ENCODE measurements at places on chromosomes 13 and 19.
A peak's percentile ranks its signal among the peaks of the same experiment; 100 is the strongest.

- no peak for DNase-seq
These were observed 127.7 kb downstream of the VWA8 start for GRCh38 chr13:41833201-41833600.

DNA sequence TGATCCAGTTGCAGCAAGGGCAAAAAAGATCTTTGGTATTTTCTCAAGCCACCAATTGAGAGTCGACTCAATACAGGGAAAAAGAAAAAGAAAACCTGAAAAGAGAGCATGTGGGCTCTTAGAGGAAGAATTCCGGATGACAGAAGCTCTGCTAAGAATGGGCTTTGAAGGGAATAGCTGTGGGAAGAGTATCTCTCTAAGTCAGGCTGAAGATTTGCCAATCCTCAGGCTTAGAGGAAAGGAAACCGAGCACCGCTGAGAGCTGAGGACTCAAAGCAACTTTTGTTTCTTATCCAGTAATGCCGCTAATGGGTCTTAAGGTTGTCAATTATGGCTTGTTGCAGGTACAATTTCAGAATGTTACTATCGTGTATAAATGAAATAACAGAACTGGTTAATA lies 166.4 kb downstream of the EFNB2 start:
- DNase-seq: peak; percentile 23

- DNase-seq: no peak
These were observed 3.4 kb upstream of the DIAPH3 start for GRCh38 chr13:60167121-60167520.

GRCh38 chr13:107217251-107217650 lies 649.3 kb upstream of the ARGLU1 start:
- no peak for DNase-seq

GRCh38 chr13:51715613-51716012 lies 88.3 kb downstream of the DHRS12 start:
- DNase-seq: no peak

- DNase-seq: no peak
These were observed 116.2 kb upstream of the ZNF536 start for GRCh38 chr19:30255791-30256495.

GRCh38 chr19:45812297-45812696 lies 2.8 kb downstream of the RSPH6A start:
- no peak for DNase-seq

DNA sequence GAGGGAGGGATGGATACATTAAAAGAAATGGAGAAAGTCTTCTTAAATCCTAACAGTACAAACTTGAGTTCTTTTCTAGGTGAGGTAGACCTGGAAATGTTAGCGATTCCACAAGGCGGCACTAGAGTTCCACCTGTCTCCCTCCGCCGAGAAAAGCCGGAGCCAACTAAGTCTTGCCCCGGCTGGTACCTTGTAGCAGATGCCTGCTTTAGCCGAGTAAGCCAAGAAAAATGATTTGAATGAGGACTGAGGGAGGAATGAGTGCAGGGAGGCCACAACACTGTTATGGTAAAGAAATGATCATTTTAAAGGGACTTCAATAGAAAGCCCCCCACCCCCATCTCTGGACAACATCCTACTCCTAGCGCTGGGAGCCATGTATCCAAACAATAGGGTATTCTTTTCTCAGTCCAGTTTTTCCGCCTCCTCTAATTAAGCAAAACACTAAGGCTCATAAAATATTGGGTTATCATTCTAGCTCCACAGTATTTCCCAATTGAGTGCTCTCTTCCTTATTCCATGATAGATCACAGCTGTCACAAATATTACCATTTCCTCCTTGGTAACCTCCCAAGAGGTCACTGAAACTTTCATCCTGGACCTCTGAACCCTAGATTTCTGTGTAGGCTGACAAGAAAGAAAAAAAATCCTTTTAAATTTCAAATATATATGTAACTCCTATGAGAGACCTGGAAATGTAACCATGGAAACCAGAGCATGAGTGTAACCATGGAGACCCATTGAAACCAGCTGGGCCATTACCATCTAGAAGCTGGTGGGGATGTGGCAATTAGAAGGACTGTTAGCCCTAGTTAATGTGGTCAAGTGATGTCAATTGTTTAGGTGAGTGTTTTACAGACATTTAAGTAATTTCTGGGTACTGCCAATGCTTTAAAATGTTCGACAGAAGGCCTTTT lies 58.3 kb downstream of the GPALPP1 start:
- DNase-seq: peak; percentile 84

DNA sequence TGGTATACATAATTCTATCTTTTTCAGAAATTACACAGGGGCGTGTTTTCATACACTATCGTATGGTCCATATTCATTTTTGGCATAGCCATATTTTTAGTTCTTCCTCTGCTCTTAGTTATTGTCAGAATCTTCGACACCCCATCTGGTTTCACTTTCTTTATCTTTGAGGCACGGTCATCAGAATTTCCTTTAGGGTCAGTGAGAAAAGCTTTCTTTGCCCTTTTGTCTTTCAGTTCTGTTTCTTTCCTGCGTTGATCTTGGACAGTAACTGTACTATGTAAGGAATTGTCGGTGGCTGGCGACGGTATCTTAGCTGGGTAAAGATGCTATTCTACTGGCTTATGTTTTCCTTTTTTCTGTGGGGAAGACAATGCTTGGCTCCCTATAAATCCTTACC lies 10.6 kb upstream of the KIR2DL4 start:
- no peak for DNase-seq

GRCh38 chr13:61247149-61247936 lies 168.3 kb downstream of the PCDH20 start:
- DNase-seq: no peak

DNA sequence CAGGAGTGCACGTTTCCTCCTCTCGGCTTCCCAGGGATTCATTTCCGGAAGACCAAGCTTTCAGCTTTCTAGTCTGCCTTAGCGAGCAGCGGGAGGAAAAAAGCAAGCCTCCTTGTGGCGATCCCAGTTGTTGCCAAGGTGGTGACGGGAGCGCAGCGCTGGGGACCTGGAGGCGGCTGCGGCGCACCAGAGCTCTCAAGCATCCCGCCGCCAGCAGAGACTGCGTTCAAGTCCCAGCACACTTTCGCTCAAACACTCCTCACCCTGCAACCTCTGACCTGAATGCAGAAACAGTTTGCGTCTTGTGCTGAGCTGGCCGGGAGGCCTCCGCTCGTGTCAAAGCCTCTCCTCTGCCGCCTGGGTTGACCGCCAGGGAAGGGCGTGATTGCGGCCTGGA lies 4.9 kb downstream of the GSX1 start:
- peak; percentile 5 for DNase-seq

DNA sequence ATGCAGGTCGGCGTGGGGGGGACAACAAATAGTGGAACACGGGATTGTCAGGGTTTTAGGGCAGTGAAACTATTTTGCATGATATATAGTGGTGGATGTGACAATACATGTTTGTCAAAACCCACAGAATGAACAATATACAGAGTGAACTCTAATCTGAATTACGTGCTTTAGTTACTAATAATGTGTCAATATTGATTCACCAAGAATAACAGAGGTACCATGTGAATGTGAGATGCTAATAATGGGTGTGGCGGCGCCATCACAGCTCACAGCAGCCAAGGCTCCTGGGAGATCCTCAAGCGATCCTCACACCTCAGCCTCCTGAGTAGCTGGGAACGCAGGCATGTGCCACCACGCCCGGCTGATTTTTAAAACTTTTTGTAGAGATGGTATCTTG lies 12.9 kb downstream of the ELAVL1 start:
- no peak for DNase-seq

DNA sequence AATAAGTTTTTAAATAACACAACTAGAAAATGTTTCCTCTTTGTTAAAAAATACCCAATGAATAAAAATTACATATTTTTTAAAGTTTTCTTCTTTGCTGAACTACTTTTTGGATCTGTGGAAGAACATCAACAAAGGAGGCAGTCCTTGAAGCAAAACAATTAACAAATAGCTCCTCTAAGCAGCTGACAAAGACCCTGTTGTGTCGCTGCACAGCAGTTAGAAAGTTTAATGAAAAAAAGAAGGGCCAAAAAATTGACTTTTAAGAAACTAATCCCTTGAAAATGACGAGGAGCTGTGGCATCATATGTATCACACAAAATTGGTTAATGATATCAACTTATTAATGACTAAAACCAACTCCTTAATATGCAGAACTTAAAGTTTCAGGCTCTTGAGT lies 72.1 kb downstream of the SLITRK1 start:
- no peak for DNase-seq

DNA sequence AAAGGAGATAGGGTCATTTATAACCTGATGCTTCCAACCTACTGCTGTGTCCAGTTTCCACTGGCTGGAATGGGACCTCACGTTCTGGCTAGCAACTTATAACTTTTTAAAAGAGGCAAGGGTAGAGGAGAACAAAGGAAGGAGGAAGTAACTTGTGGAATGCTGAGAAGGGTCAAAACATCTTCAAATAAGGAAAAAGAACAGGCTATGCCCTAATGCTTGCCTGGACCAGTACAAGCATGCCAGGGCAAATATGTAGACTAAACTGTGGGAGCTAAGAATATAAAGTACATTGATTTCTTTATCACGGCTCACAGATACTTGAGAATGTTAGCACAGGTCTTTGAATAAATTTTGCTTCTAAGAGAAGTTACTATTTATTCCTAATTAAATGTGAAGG lies 1.5 kb upstream of the ZNF561 start:
- peak; percentile 13 for DNase-seq

- DNase-seq: peak; percentile 59
These were observed 39.3 kb downstream of the RFXAP start for GRCh38 chr13:36858290-36858689.

DNA sequence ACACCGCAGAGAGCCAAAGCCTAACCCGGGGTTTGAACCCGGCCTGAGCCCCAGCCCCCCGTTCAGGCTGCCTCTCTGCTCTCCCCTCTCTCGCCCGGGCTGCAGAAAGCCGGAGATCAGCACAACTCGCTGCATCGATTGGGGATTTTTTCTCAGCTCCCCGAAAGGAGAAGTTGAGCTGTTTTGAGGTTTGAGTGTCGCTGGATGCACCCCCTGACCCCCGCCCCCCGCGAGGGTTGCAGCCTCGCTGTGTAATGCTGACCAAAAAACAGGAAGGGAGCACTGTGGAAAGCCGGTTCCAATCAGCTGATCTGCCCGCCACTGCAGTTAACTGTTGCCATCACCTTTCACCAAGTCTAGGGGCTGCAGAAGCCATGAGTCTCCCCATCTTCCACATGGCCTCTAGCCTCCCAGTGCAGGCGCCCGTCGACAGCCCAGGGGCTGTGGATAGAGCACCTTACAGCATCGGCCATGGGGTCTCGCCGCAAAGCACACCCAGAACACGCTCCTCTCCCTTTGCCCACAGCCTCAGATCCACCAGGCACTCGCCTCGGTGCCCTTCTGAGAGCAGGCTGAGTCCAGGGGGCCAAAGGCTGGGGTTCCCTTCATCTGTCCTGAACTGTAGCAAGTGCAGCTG lies 34.5 kb downstream of the MYO9B start:
- DNase-seq: no peak

DNA sequence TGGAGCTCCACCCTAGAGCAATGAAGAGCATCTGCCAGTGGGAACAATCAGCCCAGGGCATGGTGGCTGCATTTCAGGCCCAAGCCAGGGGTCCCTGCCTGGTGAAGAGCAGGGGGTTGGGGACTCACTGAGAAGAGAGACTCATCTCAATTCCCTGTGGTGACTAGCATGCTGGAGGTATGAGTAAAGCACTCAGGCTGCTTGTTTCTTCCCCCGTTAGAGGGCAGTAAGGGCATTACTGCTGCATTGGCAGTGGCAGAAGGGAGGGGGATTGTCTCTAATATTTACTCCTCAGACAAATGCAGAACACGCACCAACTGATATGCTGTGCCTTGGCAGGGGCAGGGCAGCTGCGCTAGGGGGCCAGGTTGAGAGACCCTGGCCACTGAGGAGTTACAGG lies 329.1 kb downstream of the SLITRK5 start:
- peak; percentile 20 for DNase-seq

DNA sequence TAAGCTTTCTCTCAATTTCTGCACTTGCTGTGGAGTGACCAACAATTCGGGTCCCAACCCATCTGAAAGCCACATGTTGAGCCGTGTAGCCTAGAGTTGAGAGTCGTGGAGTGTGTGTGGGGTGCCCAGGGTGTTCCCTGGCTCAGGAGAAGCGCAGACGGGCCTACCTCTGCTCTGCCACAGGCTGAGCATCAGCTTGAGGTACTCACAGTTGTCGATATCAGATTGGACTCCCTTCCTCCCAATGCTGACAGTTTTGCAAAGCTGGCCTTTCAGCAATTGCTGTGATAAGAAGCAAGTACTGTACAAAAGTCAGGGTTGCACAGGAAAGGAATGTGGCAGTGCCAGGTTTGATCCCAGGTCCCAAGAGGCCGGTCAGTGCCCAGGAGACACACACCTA lies 133.4 kb upstream of the SPACA7 start:
- DNase-seq: no peak

All from fibroblast of upper back skin (primary cell).